ENCODE measurements at places on chromosomes 1 and 21. TPM values are rescaled to one million over a fixed set of nuclear protein-coding genes. Genes with fewer than 3 reads are reported as not detected.

MCOLN2 gene
- 10.3 TPM for total RNA-seq

KCNJ9 gene
- total RNA-seq: not detected

DNA sequence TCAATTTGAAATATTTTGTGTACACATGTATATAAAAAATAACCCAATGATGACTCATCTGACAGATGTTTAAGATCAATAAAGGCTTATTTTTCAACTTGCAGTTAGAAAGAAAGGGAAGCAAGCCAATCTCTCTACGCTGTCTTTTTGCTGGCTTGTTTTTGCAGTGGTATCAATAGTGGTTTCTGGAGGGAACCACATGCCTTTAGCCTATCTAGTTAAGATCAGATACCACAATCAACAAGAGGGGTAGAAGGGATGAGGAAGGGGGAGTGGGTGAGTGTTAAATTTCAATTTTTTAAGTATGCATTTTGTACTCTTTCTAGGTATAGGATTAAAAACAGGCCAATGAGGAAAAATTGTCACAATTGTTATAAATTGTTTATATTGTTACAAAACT is 276.2 kb downstream of the KCNH1 start:
- no peak overlapping the region for H3K27ac ChIP-seq
- H3K36me3 ChIP-seq: no peaks in the 10 kb centered on the region
- H3K4me3 ChIP-seq: no peak overlapping the region
- H3K27me3 ChIP-seq: no peaks in the 10 kb centered on the region
- no peak for DNase-seq

XKR8 gene
- total RNA-seq: 2.8 TPM

Data from uterus (tissue), 4 donors.